ENCODE measurements at places on chromosomes 3 and 15.

DNA sequence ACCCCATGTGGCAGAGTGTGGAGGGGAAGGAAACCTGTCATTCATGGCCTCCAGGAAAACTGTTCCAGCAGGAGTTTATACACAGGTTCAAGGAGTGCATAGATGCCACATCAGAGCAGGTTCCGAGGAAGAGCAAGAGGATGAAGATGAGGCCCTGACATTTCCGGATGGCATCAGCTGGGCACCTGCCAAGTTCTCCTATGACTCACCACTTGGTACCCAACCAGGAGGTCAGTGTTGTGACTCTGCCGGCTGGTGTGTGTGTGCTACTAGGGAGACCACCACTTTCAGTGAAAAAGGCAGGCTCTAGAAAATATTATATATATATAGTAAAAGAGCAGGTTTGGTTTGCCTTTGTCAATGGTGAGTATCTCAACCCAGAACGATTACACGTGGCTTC is 69.3 kb downstream of the NTRK3 start:
- DNase-seq, result no peak

DNA sequence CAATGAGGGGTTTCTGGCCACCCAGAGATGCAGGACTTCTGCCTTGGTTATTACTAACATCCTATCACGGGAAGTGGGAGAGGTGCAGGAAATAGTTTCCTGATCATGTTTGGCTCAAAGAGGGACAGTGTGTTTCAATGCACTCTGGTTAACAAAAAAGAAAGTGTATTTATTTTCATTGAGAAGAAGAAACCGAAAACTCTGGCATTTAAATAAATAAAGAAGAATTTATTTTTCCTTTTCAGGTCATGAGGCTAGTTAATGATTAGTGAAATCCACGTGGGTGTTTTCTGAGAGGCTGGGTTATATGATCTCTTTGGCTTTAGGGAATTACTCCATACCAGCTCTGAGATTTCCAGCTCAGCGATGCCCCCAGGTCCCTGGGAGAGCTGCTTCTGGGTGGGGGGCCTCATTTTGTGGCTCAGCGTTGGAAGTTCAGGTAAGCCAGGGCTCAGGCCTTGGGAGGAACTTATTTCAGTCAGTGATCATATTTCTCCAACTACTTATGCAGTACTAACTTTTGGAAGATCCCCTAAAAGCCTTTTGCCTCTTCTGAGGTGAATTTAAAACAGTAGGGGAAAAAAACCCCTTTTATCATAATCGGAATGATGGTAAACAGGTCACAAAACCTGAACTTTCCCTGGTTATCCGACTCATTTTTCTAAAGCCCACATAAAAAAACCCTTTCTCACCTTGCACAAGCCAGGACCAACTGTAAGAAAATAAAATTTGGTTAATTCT is at the start of gene PLA1A:
PLA1A (plus strand) TSS at position 338 of the 741 bp plus-strand sequence; CDS start at position 367, 29 bp downstream.
- no peak for DNase-seq

GRCh38 chr3:129367821-129368220 is 60.6 kb downstream of the EFCAB12 start:
- no peak for DNase-seq

GRCh38 chr15:47663101-47663500 is 54.2 kb upstream of the SEMA6D start:
- no peak for DNase-seq

- no peak for DNase-seq
Observed at GRCh38 chr3:45207446-45207845, 18.6 kb downstream of the TMEM158 start.

DNA sequence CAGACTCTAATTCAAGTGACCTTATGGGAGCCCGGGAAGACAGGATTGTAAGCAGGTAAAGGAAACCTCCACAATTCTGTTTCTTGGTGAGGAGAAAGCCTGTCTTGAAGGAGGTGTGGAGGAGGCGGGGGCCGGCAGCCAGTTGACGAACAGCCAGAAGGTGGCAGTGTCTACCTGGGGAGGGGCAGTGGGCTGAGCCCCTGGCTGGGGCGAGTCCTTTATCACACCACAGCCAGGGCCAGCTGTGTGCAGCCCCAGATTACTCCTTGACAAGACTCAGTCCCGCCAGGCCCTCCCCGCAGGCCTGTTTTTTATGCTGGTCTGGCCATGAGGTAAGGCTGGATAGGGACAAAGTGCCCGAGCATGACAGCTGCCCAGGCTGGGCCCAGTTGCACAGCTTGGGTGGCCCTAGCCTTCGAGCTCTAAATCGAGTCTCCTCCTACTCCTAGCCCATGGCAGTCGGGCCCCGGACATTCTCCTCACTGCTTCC is 40.9 kb upstream of the IDH2 start:
- peak; percentile 90 for DNase-seq

DNA sequence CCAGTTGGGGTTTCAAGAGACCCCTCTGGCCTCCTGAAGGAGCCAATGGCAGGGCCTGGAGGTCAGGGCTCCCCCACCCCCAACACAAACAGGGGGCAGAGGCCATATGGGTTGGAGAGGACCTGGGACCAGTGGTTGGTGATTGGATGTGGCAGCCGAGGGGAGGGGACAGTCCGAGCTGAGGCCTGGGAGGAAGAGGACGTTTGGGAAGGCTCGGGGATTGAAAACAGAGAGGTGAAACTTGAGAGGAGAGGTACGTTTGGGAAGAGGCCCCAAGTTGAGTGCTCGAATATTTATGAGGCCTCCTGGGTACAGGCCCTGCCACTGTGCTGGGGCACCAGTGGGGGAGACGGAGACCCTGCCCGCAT is 53.7 kb downstream of the DNAJB8 start:
- no peak for DNase-seq

DNA sequence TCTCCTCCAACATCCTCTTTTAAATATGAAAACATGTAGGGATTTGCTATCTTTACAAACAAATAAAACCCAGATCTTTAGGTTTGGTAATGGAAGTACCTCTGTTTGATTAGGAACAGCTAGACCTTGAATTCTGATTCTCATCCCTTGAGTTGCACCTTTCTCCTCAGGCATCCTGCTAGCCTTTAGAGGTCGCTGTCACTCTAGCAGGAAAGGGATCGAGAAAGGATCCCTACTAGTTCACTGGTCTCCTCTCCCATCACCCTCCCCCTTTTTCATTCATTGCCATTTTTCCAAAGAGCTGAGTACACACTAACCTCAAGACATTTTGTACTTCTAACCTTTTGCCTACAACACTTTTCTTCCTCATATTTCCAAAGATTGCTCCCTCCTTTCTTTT is 569.8 kb downstream of the RBMS3 start:
- no peak for DNase-seq

DNA sequence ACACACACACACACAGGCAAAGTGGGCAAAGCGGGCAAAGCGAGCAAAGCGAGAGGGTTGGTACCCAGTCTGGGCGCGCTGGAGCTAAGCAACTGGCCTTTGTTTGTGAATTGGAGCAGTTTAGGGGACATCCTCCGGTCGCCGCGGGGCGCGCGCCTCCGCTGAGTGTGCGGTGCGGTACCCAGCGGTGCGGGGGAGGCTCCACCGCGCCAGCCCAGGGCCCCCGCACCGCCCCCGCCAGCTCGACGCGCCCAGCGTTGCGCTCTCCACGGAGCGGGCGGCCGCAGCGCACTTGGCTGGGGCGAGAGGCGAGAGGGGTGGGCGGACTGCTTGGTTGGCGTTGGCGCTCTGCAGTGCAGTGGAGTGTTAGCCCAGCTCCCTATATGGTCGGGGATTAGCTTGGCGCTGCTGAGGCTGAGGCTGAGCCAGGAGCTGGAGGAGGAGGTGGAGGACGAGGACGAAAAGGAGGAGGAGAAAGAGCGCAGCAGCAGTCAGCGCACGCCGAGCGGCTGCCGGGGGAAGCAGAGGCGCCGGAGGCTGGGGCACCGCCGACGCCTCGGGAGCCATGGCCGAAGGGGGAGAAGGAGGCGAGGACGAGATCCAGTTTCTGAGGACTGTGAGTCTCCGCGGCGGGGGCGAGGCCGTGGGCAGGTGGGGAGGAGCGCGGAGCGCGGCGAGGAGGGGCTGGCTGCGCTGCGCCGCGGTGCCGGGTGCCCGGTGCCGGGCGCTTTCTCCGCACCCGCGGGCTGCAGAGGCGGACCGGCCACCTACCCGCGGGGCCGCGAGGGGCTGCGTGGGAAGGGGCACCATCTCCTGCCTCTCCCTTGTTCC is at the start of gene RYR3:
RYR3 (plus strand) TSS at position 487 of the 831 bp plus-strand sequence; CDS start at position 566, 79 bp downstream.
- peak; percentile 83 for DNase-seq

GRCh38 chr15:59953392-59953883 is 50.7 kb upstream of the FOXB1 start:
- DNase-seq, result no peak

GRCh38 chr15:50819344-50819743 is 53.8 kb upstream of the SPPL2A start:
- no peak for DNase-seq

DNA sequence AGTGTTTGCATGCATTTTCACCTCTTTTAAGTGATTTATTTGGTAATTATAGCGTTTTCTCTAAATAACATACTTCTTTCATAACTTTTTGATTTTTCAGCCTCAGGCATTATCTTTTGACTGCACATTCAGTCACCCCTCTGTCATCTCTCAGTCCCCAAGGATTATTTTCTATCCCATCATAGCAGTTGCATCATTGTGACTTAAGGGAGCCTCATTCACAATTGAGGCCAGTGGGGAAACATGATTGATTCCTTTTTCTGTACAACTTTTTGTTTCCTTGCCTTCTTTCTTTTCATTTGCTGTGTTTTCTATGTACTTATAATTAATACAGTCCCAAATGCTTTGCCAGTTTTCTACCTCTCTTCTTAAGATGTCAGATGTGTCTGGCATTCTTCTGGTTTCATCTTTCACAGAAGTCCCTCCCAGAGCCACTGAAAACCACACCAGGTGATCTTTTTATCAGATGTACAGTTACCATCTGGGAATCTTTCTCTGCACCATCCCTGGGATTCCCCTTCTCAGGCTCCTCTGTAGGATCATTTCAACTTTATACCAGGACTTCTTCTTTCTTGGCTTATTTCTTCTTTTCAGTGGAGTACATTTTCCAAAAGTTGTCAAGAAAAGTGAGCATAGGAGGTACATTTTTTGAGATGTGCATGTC is 151.4 kb downstream of the RAP2B start:
- no peak for DNase-seq

DNA sequence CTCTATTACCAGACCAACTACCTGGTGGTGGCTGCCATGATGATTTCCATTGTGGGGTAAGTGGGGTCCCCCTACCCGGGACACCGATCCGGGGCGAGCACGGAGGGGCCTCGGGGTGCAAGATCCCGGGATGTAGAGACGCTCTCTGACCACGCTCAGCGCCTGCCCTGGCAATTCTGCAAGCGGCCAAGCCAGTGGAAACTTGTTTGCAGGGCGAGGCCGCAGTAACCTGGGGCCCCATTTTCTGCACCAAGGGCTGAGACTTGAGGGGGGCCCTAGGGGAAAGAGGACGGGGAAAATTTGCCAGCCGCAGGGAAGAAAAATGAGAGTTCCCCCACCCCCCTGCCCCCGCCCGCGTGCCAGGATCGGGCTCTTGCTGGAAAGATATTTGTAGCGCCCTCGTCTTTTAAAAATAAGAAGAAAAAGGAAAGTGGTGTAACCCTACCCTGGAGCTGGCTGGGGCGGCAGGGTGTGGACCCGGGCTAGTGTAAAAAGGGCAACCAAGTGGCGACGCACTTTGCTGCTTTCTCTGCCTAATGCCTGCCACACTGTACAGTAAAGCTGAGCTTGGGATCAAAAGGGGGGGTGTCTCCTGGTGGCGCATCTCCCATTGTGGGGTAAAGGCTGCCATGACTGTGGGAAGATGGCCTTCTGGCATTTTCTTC is 563 bp downstream of the ARL6IP5 start:
- DNase-seq, result no peak

DNA sequence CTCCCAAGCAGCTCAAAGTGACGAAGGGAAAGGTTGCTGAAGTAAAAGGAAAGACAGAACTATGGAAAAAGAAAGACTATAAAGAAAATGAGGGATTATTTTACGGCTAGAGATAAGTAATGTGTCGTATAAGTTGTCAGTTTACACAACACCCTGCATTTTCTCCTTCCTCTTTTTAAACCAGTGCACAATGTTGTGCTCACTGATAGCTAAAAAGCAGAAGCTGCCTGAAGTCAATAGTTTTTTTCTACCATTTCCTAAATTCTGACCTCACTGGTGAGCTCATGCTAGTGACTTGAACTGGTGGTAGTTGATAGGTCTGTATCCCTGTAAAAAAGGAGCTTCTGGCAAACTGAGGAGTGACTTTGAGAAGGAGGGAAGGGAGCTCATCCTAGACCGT is 368.6 kb upstream of the GBE1 start:
- no peak for DNase-seq

DNA sequence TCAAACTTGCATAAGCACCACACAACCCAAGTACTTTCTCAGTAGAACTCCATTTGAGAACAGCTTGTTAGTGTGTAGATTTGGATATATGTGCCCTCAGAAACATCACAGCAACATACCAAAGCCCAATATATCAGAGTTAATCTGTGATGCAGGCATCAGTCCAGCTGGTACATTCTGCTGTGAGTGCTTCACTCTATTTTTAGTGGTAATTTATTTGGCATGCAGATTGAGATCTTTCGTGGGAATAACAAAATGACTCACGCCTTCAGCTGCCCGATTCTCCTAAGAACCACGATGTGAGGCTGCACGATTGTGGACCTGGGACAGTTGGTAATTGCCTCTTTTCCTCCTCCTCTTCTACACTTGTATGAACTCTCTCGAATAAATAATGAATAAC is 730.7 kb downstream of the SQOR start:
- DNase-seq, result no peak

All from ecto neural progenitor cell (in vitro differentiated cells).